ENCODE measurements at places on chromosomes 3 and 15.

- no peak for DNase-seq
These were observed 92.4 kb downstream of the ABI3BP start for GRCh38 chr3:100900671-100901335.

GRCh38 chr3:31300456-31301443 lies 232.0 kb upstream of the STT3B start:
- no peak for DNase-seq

DNA sequence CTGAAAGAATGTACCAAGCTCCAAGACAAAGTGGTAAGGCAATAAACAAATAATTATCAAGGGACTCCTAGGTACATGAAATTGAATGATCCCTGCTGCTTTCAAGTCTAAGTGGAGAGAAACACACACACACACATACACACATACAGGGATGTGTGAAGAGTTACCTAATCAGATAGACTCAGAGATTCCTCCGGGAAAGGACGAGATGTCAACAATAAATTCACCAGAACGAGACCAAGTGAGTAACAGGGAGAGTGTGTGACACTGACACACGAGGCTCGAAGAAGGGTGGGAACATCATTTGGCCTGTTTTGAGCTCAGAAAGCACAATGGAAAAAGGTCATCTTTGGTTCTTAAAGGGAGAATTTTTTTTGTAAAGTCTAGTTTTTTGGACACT lies 13.4 kb downstream of the LRIG1 start:
- DNase-seq = no peak

GRCh38 chr3:123663977-123664376 lies 79.1 kb upstream of the HACD2 start:
- DNase-seq = no peak

GRCh38 chr3:167437428-167438139 lies 36.3 kb downstream of the SERPINI2 start:
- peak; percentile 11 for DNase-seq

DNA sequence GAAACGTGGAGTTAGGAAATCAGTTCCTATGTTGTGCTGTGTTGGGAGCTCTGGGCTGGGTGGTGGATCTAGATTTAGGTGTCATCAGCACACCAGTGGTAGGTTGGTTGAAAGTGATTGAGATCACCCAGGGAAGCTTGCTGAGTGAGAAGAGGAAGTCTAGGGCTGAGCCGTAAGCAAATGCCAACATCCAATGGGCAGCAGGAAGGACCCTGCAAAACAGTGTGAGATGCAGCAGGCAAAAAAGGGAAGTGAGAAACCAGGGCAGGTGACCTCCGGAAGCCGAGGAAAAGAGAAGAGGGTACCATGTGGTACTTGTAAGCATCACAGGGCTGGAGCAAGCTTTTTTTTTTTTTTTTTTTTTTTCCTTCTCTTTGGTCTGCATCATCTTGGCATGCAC lies 15.9 kb upstream of the COPG1 start:
- peak; percentile 99 for DNase-seq

GRCh38 chr3:39275963-39276593 lies 3.8 kb downstream of the CX3CR1 start:
- no peak for DNase-seq

GRCh38 chr3:108602249-108602934 lies 12.9 kb downstream of the DZIP3 start:
- DNase-seq = no peak

- DNase-seq = no peak
These were observed 14.4 kb downstream of the ALDH1L1 start for GRCh38 chr3:126166009-126166408.

DNA sequence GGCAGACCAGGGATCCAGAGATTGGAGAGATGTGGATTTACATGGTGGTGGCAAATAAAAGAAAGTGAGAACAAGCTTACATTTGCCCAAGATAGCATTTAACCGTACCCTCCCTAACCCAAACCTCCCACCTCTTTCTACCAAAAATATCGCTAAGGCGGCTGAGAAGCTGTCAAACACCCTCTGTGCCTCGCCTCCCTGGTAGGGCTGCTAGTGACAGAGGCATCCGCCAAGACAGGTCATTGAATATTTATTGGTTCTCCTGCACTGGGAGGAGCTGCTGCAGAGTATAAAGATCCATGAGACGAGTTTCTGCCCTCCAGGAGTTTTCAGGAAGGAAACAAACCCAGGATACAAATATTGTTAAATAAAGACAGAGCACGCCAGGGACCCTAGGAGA lies 107.3 kb upstream of the TMC3 start:
- DNase-seq = no peak

- DNase-seq = no peak
These were observed 155.7 kb downstream of the DOCK3 start for GRCh38 chr3:50830451-50830850.

DNA sequence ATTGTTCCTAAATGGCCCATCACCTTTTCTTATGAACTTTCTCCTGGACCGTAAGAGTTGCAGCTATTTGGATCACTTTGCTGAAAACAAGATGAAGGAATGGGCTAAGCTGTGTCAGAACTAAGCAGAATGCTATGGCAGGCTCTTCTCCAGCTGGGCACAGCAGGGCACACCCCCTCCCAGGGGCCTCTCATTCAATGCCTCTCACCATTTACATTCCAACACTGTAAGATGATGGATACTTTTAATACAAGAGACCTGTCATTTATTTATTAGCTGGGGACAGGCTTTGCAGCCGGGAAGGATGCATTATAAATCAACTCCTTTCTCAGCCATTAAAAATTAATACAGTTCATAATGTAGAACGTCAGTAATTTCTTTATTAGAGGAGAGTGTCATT lies 240.1 kb downstream of the NTRK3 start:
- DNase-seq = no peak

GRCh38 chr3:557972-558371 lies 361.4 kb downstream of the CHL1 start:
- DNase-seq = peak; percentile 82

- DNase-seq = peak; percentile 78
These were observed 22.3 kb downstream of the CFAP92 start for GRCh38 chr3:128971421-128972100.

DNA sequence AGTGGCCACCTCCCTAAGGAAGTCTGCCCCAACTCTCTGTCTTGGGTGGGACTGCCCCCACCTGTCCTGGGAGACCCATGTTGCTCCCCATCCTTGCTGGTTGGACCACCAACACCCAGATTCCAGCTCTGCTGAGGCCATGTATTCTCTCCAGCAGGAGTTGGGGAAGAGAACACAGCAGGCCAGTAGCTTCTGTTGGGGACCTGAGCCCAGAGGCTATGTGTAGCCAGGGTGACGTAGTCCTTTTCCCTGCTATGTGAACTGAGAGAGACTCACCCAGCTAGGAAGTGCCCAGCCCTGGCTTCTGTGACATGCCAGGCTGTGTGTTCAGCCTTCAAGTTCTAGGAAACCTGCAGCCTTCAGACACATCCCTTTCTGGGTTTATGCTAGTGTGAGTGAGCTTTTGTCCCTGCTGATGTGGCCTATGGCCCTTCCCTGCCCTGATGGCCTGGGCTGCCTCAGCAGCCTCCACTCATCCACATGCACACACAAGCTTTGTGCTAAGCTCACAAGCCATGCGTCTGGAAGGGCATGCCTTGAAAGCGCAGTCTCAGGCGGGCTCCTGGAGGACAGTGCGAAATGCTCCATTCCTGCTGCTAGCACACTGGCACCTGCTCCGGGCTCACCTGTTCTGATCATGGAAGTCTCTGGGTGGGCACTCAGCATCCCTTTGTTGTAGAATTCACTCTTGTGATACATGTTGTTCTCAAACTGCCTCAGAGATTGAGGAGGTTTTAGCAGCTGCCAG lies 42.6 kb downstream of the KY start:
- no peak for DNase-seq

GRCh38 chr15:62407216-62407615 lies 242.1 kb upstream of the C2CD4B start:
- no peak for DNase-seq

GRCh38 chr3:158160958-158161357 lies 51.1 kb downstream of the RSRC1 start:
- peak; percentile 7 for DNase-seq

DNA sequence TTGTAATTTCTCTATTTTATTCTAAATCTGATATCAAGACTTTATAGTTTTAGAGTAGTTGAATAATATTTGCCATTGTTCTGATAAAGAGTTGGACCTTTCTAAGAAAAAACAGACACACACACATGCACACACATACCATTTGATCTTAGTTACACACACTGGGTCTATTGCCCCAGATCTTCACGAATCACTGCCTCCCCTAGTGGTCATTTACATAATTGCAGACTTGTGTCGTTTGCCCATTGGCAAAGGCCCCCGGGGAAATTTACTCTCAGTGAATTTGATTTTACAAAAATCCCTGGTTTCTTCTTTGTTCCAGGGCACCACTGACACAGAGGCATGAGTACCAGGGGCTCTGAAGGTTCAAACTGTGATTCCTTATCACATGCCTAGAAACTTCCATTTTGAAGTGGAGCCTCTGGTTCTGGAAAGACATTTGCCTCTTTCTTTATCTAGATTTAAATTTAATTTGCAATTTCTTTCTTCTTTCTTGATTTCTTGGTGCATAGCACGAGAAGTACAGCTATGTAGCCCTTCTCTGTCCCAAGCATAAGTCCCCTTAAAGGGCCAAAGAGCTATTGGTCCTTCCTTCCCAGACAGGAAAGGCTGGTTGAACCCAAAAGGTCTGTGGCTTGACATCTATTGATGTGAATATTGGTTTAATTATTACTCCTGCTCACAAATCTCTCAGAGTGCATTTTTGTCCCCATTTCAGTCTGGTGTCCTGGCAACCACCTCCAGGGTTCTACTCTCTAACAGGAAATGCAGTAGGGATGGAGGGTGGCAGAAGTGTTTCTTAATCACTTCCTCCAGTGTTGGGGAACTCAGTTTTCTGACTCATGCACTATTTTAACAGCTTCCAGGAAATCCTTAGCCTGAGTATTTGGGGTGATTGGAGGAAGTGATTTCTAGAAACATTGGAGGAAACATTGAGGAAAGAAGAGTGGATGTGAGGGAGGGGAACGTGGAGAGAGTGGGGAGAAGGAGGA lies 32.4 kb upstream of the SLC6A11 start:
- peak; percentile 86 for DNase-seq

DNA sequence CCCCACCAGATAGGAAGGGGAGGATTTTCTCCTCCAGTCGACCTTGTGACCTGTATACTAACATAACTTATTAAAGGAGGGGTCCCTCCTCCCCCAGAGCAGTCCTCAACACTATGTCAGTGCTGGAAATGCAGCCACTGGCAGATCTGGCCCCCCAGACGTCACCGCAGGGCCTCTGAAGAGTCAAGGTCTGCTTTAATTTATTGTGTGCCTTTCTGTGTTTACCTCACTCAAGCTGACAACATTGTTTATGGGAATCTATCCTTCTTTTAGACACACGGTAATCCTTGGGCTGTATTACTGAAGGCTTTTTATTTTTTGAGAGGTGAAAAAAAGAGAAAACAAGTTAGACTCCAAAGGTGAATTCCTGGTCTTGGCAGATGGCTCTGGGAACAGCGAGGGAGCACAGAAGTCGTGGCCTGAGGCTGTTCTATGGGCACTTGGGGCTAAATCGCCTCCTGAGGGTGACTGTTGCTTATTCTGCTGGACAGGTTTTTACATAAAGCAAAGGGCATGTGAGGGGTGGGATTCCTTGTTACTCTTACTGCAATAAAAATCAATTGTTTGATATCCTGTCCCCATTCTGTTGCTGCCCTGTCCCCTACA lies 13.5 kb upstream of the NR2C2 start:
- no peak for DNase-seq

DNA sequence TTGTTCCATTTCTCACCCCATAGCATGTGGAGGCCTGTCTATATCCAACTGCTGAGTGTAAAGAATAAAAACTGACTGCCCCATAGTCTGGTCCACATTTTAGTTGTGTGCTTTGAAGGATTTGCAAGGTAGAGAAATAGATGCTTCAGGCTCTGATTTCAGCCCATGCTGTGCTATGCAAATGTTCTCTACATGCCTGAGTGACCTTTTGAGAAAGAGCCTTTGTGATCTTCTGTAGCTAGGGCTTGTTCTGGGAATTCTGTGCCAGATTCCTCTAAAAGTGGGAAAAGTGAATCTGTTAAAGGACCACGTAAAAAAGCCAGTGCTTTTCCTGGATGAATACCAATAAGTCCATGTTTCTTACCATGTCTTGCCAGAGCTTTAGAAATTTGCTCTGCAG lies 5.2 kb downstream of the KCTD6 start:
- no peak for DNase-seq

DNA sequence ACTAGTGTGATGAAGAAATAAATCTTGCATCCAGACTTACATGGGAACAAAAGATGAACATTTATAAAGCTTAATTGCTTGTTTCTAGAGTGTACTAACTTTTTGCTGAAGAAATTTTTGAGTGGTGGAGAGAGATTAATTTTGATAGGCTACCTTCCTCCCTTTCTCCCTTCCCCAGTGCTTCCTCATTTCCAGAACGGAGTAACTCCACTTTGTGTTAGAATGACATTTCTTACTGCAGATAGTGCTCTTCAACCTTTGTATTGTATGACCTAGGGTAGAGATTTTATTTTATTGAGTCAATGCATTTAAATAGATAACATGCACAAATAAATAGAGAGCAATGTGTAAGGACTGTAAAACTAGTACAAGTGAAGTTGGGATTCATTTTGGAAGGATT lies 1.9 kb downstream of the ATP1B3 start:
- peak; percentile 22 for DNase-seq

- DNase-seq = no peak
These were observed 1.1 kb upstream of the FGF7 start for GRCh38 chr15:49421991-49422390.

GRCh38 chr3:123817413-123817812 lies 66.7 kb downstream of the MYLK start:
- no peak for DNase-seq

DNA sequence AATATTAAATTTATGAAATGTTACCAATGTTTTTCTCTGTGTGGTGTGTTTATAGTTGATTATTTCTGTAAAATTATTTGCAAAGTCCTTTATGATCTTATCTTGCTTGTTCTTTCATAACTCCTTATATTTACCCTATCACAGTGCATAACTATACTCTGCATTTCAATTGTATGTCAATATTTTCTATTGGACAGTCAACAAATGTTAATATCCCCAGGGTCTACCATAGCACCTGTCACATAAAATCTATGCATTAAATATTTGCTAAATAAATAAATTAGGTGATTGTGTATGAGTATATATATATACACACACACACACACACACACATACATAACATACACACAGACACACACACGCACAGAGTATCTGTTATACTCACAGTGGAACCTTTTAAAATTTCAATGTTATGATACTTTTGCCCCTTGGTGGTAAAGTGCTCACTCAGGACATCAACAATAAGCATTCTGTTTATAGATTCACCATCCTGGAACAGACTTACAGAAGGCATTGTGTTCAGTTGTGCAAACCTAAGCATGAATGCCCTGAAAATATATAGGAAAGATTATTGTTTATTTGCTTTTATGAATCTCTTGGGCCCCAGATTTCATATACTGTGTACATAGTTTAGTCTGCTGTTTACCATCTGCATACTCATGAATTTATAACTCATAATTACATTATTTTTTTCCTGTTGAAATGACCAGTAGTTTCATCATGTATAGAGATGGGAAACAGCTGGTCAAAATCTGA lies 443.7 kb downstream of the EPHA6 start:
- no peak for DNase-seq

GRCh38 chr3:160929595-160929994 lies 173.6 kb downstream of the PPM1L start:
- DNase-seq = no peak

GRCh38 chr15:97076011-97076410 lies 745.5 kb downstream of the NR2F2 start:
- DNase-seq = no peak

- DNase-seq = no peak
These were observed 38.2 kb upstream of the MYZAP start for GRCh38 chr15:57553526-57553925.

All from MV-4-11 (cell line).